Activated T-helper 9 cell treated with anti-CD3 and anti-CD28 coated beads, Interleukin-2, amount 50 U/mL, for 16 hours (primary cell): ENCODE measurements at places on chromosomes 12 and 14.

DNA sequence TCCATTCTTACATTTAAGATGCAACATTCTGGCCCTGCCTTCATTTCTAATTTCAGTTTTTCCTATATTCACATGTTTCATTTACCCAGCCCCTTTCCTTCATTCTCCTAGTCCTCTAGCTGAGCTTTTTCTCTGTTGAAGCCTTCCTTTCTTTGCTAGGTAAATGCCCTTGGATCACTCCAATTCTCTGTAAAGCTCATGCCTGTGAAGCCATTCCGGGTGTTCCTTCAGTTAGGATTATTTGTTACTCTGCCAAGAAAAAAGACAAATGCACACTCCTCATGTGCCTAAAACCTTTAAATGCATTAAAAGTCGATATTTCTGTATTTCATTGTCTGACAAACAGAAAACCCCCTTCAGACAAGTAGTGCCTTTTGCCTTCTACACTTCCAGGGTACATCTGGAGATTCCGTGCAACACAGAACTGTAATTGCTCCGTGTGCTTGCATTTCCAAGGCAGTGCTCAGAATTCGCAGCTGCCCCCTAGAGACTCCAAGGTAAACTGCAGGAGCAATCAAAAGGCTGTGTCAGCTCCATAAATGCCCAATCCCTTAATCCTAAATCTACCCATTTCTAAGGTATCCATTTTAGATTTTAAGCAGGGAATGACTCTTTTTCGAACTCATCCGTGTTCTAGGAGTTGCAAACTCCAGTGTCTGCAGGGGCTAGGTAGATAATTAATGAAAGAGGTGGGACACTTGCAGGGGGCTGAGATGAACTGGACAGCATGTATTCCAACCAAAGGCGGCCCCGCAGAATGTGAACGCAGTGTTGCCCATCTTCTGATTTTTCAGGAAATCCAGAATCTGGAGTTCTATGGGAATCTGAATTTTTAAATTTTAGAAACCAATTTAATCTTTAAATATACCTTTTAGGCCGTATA lies 320.2 kb downstream of the GRIN2B start:
- no peak for DNase-seq

DNA sequence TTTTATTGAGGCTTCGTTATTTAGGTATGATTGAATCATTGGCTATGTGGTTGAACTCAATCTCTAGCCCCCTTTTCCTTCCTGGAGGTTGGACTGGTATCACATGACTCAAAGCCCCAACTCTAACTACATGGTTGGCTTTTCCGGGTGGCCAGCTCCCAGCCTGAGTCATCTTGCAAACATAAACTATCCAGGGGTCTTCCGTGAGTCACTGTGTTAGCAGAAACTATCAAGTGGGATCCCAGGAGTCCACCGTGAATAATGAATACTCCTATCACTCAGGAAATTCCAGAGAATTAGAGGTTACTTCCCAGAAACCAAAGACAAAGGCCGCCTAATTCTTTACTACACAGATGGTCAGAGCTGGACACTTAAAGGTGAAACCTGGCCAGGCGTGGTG lies 19.7 kb upstream of the PLEKHD1 start:
- no peak for DNase-seq

DNA sequence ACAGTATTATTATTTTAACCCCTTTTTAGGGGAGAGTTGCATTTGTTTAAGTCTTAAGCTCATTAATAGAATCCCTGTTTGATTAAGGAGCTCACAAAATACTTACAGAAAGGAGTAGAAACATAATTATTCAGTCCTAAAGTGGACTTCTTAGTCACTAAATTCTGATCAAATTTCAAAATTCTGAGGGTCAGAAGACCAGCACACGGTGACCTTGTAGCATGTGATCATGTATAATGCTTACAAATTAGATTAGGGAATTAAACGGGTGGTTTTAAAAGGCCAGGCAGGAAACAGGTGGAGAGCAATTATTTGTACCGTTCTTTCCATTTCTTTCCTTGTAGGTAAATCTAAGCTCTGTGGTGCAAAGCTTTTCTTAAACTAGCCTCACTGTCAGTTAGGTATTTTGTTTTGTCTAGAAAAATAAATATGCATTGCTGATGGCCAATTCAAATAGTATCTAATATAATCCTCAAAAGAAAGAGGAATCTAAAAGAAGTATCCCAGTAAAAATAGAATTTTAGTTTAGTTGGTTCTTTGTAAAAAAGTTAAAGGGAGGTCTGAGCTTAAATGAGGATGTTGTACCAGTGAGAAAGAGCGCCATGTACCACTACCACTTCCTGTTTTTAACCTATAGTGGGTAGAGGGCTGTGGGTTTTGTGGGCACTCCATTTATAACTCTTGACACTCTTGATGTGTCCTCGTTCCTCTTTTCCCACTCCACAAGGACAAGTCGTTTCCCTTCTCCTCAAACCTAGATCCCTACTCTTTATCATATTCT lies 51.1 kb downstream of the SLC38A1 start:
- DNase-seq: peak; percentile 23

GRCh38 chr12:123354600-123354999 lies 10.0 kb downstream of the SBNO1 start:
- DNase-seq: no peak

DNA sequence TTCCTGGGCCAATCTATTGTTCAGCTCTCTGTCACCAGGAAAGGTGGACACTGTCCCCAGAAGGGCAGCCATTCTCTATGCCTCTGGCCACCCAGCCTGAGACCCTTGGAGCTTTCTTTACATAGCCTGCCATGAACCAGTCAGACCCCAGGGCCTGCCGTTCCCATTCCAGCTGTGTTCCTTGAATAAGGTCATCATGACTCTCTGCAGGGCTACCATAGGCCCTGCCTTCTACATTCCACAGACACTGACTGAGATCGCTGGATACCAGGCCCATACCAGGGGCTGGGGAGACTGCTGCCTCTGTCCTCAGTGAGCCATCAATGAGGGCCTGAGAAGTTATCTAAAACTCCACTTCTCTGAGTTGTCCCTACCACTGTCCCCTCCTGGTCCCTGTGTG lies 75.5 kb downstream of the SYNE3 start:
- DNase-seq: no peak

DNA sequence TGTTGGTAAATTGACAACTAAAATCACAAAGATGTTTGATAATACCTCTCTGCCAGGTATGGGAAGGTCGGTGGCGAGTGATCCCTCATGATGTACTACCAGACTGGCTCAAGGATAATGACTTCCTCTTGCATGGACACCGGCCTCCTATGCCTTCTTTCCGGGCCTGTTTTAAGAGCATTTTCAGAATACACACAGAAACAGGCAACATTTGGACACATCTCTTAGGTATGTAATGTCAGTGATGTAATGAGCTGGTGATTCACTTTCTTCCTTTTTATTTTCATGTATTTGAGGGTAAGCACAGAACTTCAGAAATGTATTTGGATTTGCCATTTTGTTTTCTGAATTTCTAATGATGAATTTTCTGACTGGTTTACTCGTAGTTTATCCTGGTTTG lies 42.6 kb upstream of the LRTM2 start:
- DNase-seq: no peak

DNA sequence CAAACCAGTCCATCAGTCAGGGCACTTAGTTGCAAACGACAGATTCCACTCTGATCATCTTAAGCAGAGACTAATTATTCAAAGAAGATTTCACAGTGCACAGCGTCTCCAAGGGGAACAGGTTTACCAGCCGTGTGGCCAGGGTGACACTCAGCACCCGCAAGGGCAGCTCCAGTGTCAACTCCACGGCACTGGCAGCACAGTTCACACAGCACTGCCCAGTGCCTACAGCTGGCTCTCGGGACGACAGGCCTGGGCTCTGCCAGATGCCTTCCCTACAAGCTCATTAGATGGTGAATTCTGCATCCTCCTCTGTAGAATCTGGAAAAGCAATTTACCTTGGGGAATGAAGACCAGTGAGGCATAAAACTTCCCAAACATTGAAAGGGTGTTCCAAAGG lies 4.9 kb downstream of the OR10P1 start:
- DNase-seq: no peak

DNA sequence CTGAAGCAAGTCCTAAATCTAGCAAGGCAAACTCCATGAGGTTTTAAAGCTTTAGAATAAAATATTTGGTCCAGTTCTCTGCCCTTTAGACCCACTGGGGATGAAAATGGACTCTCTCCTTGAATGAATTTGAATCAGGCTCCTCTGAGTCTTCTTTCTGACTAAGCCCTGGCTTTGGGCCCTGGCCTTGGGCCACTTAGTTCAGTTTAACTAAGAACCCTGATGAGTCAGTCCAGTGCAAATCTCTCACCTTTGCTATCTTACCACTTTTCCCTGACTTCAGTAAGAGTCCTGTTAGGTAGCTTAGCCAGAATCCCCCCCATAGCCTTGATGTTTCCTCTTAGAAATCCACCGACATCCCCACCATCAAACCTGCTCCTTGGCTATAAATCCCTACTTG lies 427.5 kb downstream of the SNAPC1 start:
- DNase-seq: no peak

DNA sequence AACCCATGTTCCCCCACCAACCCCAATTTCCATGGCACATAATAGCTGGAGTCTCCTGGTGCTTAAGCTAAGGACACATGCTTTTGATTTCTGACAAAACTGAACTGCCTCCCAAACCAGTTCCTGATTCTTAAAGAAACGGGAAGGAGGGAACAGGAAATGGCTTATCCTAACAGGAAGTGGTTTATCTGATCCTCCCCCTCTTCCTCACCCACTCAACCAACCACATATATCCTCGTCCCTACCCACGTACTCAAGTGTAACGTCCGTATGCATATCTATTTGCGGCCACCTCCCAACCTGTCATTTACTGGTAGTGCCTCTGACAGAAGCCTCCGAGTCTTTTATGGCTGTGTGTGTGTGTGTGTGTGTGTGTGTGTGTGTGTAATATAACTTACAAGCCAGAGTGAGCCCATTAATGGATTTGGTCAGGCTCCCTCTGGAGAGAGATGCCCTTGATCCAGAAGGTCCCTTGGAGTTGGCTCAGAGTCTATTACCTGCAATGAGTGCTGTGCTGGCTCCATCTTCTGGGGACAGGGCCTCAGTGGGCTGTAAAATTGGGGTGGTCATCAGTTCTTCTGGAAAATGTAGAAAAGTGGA lies 7.7 kb downstream of the DAZAP2 start:
- DNase-seq: no peak

DNA sequence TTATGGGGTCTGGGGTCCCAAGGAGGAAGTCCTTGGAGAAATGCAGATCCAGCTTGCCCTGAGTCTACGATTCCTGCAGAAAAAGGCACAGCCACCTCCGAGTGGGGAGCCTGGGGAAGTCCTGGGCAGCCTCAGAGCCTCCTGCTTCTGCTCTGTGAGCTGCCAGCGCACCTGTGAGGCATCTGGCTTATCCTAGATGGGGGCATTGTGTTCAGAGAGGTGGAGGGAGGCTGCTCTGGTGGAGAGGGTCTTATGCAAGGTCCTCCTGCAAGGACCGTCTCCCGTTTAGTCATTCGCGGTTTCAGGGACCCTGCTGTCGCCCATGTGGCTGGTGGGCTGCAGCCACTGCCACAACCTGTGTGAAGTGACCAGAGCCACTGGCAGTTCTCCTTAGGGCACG lies 53.0 kb upstream of the PRMT8 start:
- no peak for DNase-seq

GRCh38 chr14:56119201-56119981 lies 1.2 kb downstream of the PELI2 start:
- peak; percentile 8 for DNase-seq

- DNase-seq: no peak
Measured at GRCh38 chr14:68729556-68729955, 63.3 kb downstream of the ZFP36L1 start.

DNA sequence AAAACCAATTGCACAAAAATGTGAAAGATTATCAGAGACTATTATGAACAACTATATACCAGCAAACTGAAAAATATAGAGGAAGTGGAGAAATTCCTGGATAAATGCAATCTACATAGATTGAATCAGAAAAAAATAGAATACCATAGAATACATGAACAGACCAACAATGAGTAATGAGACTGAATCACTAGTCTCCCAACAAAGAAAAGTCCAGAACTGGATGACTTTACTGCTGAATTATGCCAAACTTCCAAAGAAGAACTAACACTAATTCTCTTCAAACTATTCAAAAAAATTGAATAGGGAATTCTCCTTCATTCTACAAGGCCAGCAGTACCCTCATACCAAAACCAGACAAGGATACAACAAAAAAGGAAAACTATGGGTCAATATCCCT lies 60.6 kb downstream of the GUCY2C start:
- no peak for DNase-seq

DNA sequence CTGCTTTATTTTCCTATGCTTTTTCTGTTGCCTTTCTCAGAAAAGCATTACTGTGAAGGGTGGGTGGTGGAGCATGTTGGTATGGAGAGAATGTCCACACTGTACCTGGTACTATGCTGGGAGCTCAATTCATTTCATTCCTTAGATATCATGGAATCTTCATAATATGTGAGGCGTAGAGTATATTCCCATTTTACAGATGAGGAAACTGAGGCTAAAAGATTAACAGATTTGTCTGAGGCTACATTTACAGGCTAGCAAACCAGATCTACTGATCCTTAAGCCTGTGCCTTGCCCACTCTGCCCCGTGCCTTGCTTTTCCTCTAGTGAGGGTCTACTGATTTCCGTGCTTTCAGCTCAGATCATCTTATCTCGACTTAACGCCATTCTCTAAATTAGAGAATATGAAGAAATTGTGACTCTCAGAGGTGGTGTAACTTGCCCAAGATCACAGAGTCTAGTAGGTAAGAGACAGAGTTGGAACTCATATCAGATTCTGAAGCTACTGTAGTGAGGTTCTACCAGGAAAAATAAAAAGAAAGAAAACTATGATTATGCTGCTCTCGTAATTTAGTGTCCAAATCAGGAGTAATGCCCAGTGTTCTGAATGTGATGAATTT lies 5.5 kb downstream of the GLRX5 start:
- no peak for DNase-seq

DNA sequence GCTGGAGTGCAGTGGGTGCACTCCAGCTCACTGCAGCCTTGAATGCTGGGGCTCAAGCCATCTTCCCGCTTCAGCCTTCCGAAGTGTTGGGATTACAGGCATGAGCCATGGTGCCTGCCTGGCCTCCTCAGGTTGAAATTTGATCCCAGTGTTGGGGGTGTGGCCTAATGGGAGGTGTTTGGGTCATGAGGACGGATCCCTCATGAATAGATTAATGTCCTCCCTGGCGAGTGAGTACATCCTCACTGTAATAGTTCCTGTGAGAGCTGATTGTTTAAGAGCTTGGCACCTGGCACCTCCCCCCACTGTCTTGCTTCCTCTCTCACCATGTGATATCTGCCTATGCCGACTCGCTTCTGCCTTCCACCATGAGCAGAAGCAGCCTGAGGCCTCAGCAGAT lies 84.7 kb downstream of the TSPAN9 start:
- DNase-seq: no peak

DNA sequence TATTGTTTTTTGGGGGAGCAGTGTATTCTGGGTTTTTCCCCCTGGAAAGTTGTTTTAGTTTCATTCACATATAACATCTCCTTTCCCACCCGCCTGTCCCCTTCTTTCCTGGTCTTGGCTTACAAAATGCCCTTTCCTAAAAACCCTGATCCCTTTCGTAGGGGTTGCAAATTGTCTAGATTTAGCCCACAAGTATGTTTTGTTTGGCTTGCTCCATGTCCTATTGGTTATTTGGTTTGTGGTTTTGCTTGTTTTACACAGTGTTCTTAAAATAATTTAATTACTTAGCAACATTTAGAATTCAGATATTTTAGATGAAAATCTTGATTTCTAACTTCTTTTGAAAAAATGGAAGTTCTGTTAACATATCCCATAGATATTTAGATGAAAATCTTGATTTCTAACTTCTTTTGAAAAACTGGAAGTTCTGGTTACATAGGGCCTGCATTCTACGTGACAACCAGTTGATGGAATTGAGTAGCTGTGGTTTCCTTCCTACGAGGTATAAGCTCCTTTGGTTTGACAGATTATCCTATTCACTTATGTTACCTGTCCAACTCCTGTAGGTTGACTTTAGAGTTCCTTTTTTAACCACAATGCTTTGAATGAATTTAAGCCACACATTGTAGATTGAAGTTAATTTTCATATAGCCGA lies 89.2 kb upstream of the TMEM263 start:
- DNase-seq: no peak
